ENCODE measurements at places on chromosomes 7 and 10.

DNA sequence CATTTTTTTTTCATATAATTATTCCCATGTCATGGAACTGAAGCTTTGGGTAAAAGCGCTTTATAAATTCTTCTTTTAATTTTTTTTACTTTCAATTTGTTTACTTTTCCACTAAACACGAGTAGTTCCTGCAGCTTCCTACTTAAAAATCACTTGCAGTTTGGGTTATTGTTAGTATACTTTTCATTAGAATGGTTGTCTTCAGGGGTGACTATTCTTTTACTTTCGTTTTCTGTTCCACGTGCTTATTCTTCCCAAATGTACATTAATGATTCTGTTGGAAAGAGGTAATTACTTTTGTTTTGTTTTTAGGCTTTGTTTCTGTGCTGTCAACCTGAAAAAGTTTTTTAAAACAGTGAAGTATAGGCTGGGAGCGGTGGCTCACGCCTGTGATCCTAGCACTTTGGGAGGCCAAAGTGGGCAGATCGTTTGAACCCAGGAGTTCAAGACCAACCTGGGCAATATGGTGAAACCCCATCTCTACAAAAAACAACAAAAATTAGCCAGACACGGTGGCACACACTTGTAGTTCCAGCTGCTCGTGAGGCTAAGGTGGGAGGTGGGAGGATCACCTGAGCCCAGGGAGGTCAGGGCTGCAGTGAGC is 5.2 kb upstream of the CFAP69 start:
- DNase-seq: no peak

- DNase-seq: no peak
Measured at GRCh38 chr7:53518319-53518718, 482.9 kb downstream of the POM121L12 start.

DNA sequence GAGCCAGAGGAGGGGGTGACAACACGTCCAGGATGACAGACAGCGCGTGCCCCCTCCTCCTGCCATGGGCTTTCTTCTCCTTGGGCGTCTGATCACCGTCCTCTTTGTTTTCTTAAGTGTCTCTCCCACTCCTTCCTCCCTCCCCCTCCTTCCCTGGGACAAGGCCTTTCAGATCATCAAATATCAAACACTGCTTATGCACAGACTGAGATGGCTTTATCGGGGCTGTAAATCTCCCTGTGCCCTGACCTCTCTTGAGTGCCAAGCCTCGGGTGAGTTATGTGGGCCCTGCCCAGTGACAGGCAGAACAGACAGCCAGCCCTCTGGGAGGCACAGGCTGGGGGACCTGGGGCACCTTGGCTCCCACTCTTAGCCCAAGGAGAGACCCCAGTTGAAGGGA is 116.4 kb downstream of the C10orf105 start:
- DNase-seq: no peak

GRCh38 chr7:123533553-123533917 is 860 bp downstream of the IQUB start:
- no peak for DNase-seq

DNA sequence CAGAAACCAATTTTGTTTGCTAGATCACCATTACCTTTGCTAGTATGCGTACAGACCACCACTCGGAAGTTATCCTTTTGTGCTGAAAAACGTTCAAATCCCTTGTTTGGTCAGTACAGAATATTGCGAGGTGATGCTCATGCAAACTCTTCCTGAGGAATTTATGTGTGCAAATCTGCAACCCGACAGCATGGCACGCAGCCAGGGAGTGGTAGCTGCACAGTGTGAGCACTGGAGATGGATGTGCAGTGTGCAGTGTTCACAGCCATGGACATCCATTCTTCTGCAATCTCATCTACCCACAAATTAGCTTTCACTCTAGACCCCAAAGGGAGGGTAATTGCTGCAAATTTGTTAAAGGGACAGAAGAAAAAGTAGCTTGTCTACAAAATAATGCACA is 72.2 kb downstream of the CACUL1 start:
- no peak for DNase-seq

- no peak for DNase-seq
Measured at GRCh38 chr7:157194948-157195347, 56.2 kb downstream of the UBE3C start.

GRCh38 chr7:102874166-102874829 is 38.5 kb upstream of the LRRC17 start:
- peak; percentile 82 for DNase-seq

DNA sequence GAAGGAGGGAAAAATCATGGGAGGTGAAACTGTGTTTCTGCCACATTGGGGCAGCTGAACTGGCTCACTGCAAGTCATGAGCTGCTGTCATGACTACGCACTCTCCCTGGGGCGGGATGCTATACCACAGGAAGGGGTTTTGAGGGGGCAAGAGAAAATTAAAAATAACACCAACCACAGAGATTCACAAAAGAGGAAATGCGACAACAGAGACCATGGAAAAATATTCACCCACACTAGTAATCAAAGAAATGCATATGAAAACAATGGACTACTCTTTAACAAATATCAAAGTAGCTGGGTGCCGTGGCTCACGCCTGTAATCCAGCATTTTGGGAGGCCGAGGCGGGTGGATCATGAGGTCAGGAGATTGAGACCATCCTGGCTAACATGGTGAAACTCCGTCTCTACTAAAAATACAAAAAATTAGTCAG is 65.2 kb upstream of the TM9SF3 start:
- DNase-seq: no peak

Data from activated CD4-positive, alpha-beta T cell treated with anti-CD3 and anti-CD28 coated beads, Interleukin-2, amount 50 U/mL, for 16 hours (primary cell).